ENCODE measurements at places on chromosomes 16 and 17.

GRCh38 chr17:44102849-44103622 lies 20.4 kb downstream of the HDAC5 start:
- DNase-seq, result no peak

- DNase-seq, result no peak
Observed at GRCh38 chr17:15912416-15912955, 32.4 kb upstream of the ADORA2B start.

DNA sequence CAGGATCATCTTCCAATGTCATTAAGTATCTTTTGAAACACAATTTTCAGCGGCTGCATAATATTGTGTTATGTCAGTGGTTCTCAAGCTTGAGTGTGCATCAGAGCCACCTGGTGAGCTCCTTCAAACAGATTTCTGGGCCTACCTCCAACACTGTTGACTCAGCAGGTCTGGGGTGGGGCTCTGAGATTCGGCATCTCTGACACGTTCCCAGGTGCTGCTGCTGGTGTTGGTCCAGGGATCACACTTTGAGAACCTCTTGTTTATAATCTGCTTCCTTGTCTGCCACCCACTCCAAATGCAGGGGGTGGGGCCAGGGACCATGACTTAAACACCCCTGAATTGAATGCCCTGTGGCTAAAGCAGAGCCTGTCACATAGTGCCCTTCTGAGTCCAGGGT lies 73.8 kb upstream of the HNF1B start:
- no peak for DNase-seq

DNA sequence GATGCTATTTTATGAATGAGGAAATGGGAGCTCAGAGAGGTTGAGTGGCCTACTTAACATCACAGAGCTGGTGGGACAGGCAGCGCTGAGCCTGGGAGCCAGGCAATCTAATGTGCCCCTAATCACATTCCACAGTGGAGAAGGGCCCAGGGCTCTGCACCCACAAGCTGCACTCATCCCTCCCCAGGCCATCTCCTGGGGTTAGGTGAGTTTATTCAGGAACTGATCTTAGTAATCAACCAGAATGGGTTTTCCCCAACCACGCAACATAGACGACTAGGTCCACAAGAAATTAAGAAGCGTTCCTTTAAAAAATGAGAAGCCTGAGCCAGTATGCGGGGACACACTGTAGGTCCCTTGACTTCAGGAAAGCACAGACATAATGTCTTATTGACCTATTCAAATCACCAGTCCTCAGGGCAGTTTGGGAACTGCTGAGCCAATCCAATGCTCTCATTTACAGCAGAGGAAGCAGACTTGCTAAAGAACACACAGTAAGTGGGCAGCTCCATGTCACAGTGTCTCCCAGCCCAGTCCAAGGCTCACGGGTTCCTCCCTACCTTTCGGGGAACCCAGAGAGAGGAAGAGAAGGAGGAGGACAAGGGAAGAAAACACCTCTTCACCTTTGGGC lies 2.3 kb downstream of the MPP3 start:
- DNase-seq, result no peak

All from hepatic stellate cell (primary cell).